ENCODE measurements at places on chromosomes 7 and 10. TPM values are rescaled to one million over a fixed set of nuclear protein-coding genes. Genes with fewer than 3 reads are reported as not detected.
A peak's percentile ranks its signal among the peaks of the same experiment; 100 is the strongest.

DNA sequence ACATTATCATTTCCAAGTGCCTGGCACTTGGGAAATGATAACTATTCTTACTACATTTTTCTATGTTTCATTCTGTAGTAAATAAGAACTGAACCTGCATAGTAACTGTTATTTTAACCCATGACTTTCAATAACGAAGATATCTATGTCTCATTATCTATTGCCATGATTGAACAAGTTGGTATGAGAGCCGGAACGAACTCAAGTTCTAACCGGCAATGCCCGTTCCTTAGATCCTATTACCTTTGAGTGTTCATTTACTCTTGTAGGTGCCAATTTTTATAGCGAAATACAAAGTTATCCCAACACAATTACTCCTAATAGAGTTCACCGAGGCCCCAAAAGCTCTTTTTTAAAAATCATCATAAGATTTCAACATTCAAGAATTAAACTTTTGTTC, 885 bp upstream of the MET start:
- no peak for DNase-seq

THNSL1 gene
- total RNA-seq = not detected

CAMK2B gene
- not detected for total RNA-seq

DNA sequence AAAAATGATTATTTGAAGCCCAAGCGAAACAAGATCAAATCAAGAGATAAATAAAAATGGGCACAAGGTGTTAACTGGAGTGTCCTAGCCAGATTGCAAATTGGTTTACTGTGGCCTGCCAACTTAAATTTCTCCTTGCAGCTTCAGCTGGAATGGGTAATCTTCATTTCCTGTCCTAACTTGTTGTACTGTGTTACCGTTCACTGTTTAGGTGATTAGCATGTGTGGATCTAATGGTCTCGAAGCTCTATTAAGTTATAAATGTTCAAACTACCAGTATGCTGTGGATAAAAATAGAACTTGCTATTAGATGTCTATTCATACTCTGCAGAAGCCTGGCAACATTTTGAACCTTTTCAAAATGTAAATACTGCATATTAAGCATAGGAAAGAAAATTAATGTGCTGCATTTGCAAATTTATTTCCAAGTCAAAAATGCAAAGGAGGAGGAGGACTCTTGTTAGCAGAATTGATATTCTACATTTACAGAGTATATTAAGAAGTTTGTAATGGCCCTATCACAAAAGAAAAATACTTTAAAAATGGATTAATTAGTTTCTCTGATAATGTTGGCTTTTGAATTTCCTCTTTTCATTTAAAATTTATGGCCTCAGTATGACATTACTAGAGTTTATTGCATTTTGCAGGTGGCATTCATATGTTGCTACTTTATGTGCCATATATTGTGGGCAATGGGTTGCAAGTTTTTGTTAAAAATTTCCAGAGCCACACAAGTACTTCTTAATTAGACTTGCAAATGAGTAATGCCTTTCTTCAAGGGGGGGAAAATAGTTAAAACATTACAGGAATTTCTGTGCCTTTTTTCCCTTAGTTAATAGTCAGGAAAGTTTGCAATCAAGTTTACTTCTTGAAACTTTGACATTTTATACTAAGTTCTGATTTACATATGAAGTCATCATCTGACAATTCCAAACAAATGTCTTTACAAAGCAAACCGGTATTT, 92.1 kb downstream of the CABCOCO1 start:
- no peak for DNase-seq

DNA sequence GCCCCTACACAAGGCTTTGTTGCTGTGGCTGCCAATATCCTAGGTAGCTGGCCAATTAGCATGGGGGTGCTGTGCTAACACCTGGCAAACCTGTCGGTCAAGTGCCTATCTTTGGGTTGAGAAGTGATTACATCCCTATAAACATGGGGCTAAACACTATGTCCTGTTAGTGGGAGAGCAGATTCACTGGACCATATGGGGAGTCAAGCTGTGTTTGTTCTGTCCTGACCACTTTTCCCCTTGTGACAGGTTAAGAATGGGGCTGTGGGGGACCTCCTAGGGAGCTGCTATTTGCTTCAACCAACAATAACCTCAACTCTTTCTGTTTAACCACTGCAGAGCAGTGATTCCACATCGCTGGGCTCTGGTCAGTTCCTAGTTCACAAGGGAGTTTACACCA, 151.5 kb upstream of the AOAH start:
- DNase-seq = no peak

- DNase-seq = no peak
Measured at GRCh38 chr10:78371136-78371535, 337.5 kb downstream of the RPS24 start.

DNA sequence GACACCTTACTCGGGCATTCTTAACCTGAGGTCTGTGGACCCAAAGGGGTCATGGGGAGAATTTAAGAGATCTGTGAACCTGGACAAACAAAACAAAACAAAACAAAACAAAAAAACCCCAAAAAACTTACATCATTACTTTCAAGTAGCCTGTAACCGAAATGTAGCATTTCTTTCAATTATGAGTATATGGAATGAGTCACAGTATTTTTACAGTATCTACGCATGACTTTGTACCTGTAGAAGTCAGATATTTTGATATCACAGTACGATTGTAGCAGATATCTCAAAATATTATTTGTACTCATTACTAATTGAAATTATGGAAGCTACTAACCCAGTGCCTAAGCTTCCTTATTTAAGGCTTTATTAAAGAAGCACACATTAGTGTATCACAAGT, 210.2 kb downstream of the JAZF1 start:
- peak; percentile 20 for DNase-seq

DPP6 gene
- total RNA-seq = not detected

ZMYND11 gene
- total RNA-seq = 8.3 TPM

OPALIN gene
- not detected for total RNA-seq

DNA sequence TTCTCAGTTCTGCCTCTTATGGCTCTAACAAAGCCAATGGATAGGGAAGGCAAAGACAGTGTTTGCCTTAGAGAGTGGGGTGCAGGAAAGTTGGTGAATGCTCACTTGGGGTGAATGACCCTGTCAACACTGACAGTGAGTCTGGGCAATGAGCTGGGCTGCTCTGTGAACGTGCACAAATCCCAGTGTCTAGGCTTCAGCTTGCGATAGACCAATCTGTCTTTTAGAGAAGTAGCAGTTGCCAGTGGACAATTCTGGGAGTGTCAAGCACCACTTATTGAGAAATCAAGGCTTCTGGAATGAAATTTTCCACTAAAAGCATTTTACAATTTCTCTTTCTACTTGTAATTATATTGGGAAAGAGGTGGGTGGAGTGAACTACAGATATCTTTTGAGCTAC, 141.4 kb downstream of the HERPUD2 start:
- DNase-seq = no peak

DMBT1 gene
- total RNA-seq = not detected

- DNase-seq = no peak
Measured at GRCh38 chr10:70541736-70542564, 60.6 kb downstream of the PRF1 start.

OPN4 gene
- total RNA-seq = not detected

ABCB4 gene
- total RNA-seq = 0.67 TPM

DNA sequence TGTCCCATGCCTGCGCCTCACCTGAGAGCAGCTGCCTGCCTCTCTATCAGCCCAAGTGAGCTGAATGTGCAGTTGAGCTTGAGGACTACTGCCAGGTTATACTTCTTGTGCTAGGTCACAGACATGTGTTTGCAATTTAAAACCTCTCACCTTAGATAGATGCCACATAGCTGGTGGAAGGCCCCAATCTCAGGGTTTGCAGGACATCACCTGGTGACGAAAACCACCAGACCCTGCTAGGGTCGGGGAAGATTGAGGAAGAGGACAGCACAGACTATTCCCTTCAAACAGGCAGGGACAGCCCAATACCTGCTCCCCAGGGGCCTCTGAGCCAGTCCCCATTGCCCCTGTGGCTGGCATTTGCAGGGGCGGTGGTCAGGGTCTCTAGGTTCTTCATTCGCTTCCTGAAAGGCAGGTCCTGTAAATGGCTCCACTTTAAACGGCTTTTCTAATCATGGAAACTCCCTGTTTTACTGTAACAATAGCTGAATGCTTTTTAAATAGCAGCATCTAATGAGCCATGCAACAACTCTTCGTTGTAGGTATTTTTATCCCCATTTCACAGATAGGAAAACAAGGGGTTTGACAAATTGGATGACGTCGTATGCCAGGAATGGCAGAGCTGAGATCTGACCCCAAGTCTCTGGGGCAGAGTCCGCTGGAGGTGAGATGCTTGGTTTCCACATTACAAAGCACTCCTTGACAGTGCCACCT, 80.1 kb downstream of the EMX2 start:
- DNase-seq = no peak

DNA sequence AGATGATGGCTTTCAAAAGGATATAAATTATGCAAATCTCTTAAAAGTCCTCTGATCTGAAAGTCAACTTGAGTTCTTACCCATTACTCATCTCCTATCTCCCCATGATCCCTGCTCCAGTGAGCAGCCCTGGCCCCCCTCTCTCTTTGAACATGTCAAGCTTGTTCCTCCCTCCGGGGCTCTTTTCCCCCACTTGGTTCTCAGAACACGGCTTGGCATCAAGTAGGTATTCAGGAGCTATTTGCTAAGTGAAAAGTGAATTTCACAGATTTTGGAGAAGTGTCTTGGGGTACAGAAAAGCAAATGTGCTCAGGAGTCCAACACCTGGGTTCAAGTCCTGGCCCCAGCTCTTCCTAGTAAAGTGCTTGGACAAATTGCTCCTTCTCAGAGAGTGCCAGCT, 98.3 kb upstream of the CTBP2 start:
- peak; percentile 15 for DNase-seq

TBX20 gene
- total RNA-seq = not detected

- DNase-seq = no peak
Measured at GRCh38 chr7:21076574-21076973, 289.9 kb upstream of the SP8 start.

GRCh38 chr7:127870231-127870907, 160.9 kb downstream of the LRRC4 start:
- peak; percentile 48 for DNase-seq

DNA sequence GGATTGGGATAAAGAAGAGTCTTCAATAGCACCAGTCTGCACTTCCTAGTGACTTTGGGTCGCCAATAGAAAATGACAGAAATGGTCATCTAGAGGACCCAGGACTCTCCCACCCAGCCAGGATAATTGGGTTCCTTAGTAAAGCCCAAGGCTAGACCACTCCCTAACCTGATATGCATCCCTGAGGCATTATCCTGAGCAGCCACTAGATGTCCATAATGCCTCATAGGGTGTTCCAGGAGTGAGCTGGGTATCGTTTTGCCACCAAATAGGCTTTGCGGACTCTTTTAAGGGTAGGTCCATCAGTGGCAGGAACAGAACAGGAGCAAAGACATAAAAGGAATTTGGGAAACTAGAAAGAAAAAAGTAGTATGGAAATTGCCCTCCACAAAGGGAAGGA, 4.5 kb upstream of the LRRC4 start:
- DNase-seq = peak; percentile 66

GRCh38 chr7:82674268-82674667, 230.7 kb upstream of the CACNA2D1 start:
- DNase-seq = no peak

DNA sequence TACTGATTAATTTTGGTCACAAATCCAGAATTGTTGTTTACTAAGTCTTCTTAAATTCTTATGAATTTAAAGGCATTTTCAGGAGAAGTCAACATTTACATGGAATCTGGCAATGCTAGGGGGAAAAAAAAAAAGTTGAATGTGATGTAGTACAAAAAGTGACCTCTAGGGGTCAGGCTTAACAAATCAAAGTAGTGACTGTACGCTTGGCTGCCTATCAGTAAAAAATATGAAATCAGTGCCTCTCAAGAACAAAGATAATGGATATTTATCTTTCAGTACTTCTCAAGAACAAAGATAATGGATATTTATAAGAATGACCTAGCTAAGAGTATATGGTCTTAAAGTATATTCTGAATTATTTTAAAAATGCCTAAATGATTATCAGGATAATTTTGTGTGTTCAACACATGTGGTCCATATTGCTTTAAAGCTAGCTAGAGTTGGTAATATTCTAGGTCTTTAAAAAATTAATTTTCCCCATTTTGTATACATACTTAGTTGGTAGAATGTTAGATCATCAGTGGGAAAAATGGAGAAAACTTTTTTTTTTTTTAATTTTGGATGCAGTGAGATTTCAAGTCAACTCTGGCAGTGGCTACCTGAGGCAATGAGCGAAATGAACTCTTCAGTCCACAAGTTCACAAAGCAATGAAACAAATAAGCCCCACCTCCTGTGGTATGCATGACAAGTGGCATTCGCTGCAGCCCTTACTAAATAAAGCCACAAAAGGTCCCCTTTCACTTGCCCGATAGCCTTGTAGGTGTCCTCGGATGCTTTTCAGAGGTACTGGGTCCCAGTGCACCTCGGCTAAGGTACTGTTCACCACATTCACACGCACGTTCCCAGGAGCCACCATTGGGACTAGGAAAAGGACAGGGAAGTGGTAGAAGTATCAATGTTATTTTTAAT, 51.2 kb upstream of the LAMB4 start:
- DNase-seq = peak; percentile 79

- no peak for DNase-seq
Measured at GRCh38 chr7:144836545-144836842, 641 bp upstream of the TPK1 start.

DNA sequence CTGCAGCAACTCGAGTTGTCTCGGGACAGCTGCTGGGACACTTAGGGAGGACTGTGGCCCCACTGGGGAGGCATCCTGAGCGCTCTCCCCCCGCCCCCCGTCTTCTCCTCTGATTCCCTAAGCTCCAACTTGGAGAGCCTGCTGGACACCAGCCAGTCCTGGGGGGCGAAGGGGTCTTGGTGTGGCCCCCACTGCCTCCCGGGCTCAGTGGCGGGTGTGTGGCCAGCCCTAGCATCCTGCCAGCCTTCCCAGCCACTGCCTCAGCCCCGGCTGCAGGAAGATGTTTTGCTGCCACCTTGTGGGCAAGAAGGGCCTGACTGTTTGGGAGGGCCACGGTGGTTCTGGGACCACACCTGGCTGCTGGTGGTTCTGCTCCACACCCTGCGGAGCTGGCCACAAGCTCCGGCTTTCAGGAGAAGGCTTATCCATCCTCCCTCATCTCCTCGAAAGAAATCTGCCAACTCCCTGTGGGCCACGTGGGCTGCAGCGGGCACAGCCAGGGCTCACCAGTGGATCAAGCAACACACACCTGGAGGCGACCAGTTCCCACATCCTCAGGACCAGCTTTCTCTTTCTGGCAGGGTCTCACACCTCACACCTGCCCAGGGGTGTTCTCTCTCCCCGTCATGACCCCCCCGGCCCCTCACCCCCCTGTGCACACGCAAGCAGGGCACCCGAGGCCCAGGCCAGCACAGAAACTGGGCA, 24.8 kb downstream of the AGAP3 start:
- DNase-seq = peak; percentile 88

GPR15LG gene
- total RNA-seq = not detected

MRLN gene
- total RNA-seq = not detected

DNA sequence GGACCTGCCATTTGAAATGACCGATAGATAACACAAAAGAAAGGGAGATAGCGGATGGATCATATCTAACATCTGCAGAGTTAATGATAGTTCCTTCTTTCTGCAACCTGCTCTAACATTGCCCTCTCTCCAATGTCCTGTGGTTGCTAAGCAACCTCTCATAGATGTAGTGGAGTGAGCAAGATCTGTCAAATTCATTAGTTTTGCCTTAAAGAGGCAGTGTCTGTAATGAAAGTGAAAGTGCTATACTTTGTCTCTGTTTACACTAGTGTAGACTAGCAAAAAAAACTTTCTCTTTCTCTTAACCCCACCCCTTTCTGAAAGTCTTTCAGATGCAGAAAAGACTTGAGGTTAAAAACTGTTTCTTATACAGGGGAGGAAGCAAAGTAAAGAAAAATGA, 1196.9 kb downstream of the SORCS3 start:
- peak; percentile 63 for DNase-seq

GRCh38 chr7:50181081-50181480, 88.0 kb upstream of the ZPBP start:
- no peak for DNase-seq

PTPRN2 gene
- total RNA-seq = 0.87 TPM
